ENCODE measurements at places on chromosomes 11 and 22.
A peak's percentile ranks its signal among the peaks of the same experiment; 100 is the strongest.

- peak; percentile 14 for DNase-seq
These were observed 9.8 kb upstream of the DDX10 start for GRCh38 chr11:108654994-108655631.

DNA sequence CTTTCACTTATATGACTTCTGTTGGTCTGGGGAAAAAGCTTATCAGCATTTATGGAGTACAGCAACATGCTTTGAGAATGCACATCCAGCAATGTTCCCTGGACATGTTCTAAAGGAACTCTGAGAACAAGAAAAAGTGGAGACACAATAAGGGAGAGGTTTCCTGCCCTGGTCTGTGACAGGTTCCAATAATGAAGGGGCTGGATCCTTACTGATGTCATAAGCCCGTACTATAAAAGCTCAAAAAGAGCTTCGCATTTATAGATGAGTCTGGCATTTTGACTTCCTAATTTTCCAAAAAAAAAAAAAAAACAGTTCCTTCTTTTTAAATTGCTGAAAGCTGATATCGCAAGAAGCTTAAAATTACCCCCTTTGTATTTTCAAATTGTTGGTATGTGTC is 129.1 kb downstream of the MPPED2 start:
- DNase-seq, result no peak

GRCh38 chr11:34086554-34087283 is 18.7 kb upstream of the NAT10 start:
- no peak for DNase-seq

DNA sequence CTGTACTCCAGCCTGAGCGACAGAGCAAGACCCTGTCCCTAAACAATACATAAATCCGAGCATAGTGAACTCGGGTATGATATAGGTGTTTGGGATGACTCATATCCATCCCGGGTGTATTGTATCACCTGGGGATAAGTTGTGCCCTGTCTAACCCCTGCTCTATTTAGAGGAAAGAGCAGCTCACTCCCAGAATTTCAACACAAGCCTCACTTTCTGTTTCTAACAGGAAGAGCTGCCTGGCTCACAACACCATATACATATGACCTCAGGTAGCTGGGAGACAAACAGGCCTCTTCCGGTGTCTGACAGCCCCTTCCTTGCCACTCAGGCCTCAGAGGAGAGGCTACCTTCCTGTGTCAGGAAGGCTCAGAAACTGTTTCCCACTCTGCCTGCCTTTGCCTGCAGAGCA is 9.9 kb upstream of the MICALL1 start:
- DNase-seq, result no peak

- DNase-seq, result no peak
These were observed 200.5 kb downstream of the KCNA4 start for GRCh38 chr11:29816359-29816758.

DNA sequence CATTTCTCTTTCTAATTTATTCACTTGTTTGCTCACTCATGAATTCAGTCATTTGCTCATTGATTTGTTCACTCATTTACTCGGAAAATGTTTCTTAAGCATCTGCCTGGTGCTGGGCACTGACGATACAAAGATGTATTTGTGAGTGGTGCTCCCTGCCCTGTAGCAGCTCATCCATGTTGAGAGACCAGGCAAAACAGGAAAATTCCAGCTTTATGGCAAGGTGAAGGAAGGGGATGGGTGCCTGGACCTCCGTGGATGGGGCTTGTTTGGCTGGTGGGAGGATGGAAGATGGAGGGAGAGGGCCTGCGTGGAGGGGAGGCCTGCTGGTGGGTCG is 53.1 kb downstream of the TBC1D22A start:
- no peak for DNase-seq

DNA sequence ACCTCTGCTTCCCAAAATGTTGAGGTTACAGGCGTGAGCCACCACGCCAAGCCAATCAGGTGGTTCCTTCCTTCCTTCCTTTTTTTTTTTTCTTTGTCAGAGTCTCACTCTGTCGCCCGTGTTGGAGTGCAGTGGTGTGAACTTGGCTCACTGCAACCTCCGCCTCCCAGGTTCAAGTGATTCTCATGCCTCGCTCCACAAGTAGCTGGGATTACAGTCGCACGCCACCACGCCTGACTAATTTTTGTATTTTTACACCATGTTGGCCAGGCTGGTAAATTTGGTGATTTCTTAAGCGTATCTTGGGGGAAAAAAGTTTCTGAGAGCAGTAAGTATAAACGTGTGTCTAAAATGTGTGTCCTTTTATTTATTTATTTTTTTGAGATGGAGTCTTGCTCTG is 18.2 kb upstream of the SPINDOC start:
- no peak for DNase-seq

DNA sequence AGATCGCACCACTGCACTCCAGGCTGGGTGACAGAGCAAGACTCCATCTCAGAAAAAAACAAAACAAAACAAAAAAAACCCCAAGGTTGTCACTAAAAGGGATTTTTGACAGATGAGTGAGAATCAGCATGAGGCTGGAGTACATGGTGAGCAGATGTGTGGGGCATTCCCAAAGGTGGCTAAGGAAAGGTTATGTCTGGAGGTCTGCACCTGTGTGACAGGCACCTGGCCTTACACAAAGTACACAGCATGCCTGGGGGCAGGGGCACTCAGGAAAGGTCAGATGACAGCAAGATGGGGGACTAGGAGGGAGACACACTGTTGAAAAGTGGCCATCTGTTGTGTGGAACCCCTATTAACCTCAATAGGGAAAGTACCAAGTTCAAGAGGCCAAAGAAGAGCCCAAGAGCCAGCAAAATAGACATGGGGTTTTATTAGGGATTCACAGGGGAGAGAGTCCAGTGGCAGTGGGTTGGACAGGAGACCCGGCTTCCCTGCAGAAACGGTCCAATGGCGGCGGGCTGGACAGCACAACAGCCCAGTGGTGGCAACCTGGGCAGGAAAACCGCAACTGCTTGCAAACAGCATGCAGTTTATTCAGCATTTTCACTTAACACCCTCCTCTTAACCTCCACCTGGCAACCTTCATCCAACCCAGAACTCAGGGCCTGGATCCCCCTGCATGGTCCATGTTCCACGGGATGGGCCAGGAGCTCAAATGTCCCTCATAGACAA is 101.1 kb downstream of the MICAL2 start:
- no peak for DNase-seq

DNA sequence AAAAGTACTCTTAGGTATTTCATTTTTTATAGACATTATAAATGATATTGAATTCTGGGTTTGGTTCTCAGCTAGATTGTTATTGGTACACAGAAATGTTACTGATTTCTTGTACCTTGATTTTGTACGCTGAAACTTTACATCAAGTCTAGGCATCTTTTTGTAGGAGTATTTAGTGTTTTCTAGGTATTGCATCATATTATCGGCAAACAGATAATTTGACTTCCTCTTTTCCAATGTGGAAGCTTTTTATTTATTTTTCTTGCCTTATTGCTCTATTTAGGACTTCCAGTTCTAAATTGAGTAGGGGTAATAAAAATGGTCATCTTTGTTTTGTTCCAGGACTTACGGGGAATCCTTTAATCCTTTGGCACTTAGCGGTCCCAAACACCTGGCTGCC is 676.6 kb upstream of the CCDC179 start:
- DNase-seq, result no peak

DNA sequence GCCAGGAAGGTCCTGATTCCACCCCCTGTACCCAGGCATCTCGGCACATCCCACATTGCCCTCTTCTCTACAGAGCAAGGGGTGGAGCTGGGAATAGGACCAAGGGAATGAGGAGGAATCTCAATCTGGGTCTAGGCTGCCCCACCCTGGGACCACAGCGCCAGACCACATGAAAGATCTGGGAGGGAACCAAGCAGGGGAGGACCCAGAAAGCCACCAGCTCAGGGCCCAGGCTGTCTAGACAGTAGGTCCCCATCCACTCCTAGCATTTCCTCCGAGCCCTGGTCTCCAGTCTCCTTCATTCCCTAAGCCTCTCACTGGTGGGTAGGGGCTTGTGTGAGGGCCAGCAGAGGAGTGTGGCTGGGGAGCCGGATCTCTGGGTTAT is 11.6 kb downstream of the PHLDB1 start:
- no peak for DNase-seq

DNA sequence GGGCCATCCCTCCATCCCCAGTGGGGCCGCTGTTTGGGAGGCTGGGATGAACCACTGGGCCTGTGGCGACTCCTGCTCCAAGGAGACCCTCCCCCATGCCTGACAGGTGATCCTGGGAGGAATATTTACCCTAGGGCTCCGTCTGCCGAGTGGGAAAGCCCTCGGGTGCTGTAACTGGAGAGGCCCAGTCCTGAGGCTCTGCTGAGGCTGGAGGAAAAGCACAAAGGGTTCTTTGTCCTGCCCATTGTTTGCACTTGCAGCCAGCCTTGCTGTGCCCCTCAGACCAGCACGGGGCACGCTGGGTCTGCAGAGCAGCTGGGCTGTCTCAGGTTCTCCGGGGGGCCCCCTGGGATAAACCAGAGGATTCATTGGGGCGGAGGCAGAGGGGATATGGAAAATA is 321.1 kb downstream of the MN1 start:
- DNase-seq, result no peak

- no peak for DNase-seq
These were observed 1.3 kb upstream of the RFPL2 start for GRCh38 chr22:32205974-32206773.

- no peak for DNase-seq
These were observed 4.0 kb downstream of the ARL14EP start for GRCh38 chr11:30326906-30327305.

All from NCI-H1694 treated with DMSO at 0.1 percent for 48 hours (cell line).